ENCODE measurements at places on chromosomes 12 and 14.

GRCh38 chr12:131855521-131856142 is 27.4 kb downstream of the MMP17 start:
- no peak for DNase-seq

DNA sequence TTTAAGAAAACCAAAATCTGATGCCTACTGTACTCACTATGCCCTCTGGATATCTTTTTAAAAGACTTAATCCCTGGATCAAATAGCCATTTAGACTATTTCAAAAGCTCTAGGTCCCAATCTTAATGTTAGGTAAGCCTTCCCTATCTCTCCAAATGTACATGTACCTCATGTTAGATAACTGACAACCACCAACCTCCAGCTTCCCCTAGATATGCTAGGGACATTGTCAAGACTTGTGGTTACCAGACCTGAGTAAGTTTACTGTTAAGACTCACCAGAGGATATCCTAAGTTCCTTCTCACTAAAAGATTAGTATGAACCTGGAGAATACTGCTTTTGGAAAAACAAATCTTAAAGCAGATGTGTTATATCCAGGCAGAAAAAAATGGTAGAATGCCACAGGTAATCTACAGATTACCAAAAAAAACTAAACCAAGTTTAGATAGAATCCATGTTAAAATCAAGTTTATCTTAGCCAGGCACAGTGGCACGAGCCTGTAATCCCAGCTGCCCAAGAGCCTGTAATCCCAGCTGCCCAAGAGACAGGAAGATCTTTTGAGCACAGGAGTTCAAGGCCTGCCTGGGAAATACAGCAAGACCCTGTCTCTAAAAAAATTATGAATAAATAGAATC is 9.7 kb downstream of the NAP1L1 start:
- no peak for DNase-seq

GRCh38 chr14:96252323-96252998 is 3.5 kb upstream of the BDKRB1 start:
- DNase-seq, result no peak

DNA sequence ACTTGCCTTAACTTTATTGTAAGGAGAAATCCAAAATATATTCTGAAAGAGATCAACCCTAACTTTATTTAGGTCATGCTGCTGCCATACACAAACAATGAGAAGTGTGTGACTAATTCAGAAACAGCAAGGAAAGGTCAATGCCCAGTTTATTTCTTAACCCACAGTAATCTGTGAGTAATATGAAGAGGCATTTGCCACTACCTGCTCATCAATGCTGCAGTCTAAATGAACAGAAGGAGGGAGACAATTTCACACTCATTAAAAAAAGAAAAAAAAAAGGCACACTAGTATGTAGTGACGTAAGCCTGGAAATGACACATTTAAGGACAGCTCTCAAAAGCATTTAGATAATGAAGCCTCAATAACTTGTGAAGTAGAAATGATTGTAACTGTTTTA is 90.5 kb upstream of the FOXN3 start:
- DNase-seq, result no peak

DNA sequence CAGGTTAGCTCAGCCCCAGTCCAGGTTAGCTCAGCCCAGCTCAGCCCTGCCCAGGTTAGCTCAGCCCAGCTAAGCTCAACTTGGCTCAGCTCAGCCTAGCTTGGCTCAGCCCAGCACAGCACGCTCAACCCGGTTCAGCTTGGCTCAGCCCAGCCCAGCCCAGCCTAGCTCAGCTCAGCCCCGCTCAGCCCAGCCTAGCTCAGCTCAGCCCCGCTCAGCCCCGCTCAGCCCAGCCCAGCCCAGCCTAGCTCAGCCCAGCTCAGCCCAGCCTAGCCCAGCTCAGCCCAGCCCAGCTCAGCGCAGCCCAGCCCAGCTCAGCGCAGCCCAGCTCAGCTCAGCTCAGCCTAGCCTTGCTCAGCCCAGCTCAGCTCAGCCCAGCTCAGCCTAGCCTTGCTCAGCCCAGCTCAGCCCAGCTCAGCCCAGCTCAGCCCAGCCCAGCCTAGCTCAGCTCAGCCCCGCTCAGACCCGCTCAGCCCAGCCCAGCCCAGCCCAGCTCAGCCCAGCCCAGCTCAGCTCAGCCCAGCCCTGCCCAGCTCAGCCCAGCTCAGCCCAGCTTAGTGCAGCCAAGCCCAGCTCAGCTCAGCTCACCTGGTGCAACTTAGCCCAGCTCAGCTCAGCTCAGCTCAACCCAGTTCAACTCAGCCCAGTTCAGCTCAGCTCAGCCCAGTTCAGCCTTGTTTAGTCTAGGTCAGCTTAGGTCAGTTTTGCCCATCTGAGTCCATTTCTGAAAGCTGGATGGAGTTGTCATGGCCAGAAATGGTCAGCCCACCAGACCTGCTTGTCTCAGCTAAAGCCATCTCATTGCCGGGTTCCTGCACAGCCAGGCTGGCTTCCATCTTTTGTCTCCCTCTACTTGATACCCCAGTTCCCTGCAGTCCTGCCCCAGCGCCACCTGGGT is 333.6 kb downstream of the TMEM121 start:
- no peak for DNase-seq

DNA sequence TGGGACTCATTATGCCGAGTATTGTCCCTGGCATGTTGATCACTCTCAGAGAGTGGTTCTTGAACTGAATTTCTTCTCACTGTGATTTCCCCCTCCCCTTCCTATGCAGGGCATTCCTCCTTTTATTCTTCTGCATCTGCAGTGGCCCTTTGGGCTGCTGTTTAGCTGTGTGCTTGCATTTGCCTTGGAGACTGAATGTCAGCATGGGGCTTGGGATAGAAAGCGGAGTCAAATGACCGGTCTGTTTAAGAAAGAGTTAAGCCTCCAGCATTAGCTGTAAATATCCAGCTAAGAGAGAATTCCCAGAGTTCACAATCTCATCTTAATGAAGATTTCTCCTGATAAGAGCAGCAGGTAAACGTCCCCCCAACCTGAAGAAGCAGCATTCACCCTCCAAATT is 65.6 kb upstream of the RMST start:
- no peak for DNase-seq

DNA sequence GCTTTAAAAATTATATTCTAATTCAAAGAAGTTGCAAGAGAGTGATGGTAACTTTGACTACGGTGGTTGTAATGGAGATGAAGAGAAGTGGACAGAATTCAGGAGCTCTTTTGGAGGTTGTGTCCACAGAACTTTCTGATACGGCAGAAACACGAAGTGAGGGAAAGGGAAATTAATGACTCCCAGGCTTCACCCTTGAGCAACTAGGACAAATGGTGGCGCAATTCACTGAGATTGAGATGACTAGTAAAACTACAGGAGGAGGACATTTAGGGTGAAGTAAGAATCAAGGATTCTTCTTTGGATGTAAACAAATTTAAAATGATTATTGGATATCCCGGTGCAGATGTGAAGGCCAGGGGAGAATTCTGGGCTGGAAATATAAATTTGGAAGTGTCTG is 212.6 kb downstream of the PTPRO start:
- no peak for DNase-seq

- DNase-seq, result no peak
Observed at GRCh38 chr14:41925409-41925808, 318.7 kb downstream of the LRFN5 start.

DNA sequence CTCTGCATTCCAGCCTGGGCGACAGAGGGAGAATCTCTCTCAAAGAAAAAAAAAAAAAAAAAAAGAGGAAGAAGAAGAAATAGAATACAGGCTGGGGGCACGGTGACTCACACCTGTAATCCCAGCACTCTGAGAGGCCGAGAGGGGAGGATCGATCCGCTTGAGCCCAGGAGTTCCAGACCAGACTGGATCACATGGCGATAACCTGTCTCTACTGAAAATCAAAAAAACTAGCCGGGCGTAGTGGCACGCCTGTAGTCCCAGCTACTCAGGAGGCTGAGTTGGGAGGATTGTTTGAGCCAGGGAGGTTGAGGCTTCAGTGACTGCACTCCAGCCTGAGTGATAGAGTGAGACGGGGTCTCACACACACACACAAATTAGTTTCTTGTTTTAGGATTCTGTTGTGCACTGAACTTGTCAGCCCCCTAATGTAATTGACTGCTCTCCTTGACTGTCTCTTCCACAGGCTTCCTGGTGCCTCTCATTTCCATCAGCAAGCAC is 963 bp upstream of the TINF2 start:
- DNase-seq, result no peak

- DNase-seq, result no peak
Observed at GRCh38 chr12:89874146-89874545, 165.5 kb upstream of the ATP2B1 start.

DNA sequence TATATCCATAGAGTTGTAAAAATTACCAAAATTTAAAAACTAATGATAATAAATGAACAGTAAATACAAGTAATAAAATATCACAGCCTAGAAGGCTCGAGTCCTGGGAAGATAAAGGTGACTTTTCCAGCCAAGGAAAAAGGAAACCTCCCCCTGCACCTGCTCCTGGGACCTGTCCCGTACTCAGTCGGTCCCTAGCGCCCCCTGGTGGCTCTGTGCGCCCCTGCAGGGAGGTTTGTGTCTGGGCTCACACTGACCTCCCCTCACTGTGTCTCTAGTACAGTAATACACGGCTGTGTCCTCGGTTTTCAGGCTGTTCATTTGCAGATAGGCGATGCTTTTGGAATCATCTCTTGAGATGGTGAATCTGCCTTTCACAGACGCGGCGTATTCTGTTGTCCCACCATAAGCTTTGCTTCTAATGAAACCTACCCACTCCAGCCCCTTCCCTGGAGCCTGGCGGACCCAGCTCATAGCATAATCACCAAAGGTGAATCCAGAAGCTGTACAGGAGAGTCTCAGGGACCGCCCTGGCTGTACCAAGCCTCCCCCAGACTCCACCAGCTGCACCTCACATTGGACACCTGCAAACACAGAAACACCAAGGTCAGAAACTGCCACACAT is 1030.4 kb downstream of the TMEM121 start:
- peak; percentile 61 for DNase-seq

GRCh38 chr12:785706-786105 is 33.3 kb downstream of the WNK1 start:
- DNase-seq, result no peak
